ENCODE measurements at places on chromosomes 2 and 18.

- DNase-seq: no peak
- H3K36me3 ChIP-seq: no peaks in the 10 kb centered on the region
- no peak overlapping the region for H3K27ac ChIP-seq
- no peak overlapping the region for H3K4me3 ChIP-seq
- peaks cover 32% of the 10 kb centered on the region for H3K27me3 ChIP-seq
These were observed 131.1 kb downstream of the ACKR3 start for GRCh38 chr2:236700703-236701102.

- no peaks in the 10 kb centered on the region for H3K27me3 ChIP-seq
- H3K36me3 ChIP-seq: no peaks in the 10 kb centered on the region
- DNase-seq: peak; percentile 89
- peak overlapping the region; percentile 11 for H3K27ac ChIP-seq
These were observed 31.3 kb downstream of the KIAA2012 start for GRCh38 chr2:202104286-202104870.

DNA sequence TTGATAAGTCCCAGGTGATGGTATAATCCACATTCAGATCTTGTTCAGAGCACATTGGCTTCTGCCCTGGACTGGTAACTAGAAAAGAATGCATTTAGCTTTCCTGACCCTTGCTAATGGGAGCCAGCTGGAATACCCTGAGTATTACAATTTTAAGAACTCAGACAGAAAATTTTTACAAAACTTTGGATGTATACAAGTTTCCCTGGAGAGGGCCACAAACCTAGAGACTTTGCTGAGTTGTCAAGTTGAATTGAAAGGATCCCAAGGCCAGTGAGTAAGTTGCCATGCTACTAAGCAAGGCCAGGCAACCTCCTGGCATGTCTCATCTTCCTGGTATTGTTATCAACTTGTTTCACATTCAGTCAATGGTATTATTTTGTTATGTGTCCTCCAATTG, 20.0 kb upstream of the NABP1 start:
- no peaks in the 10 kb centered on the region for H3K27me3 ChIP-seq
- no peaks in the 10 kb centered on the region for H3K4me1 ChIP-seq
- H3K27ac ChIP-seq: no peak overlapping the region
- H3K36me3 ChIP-seq: no peaks in the 10 kb centered on the region
- DNase-seq: no peak

- no peak overlapping the region for H3K4me3 ChIP-seq
- H3K27ac ChIP-seq: no peak overlapping the region
- H3K27me3 ChIP-seq: no peaks in the 10 kb centered on the region
- DNase-seq: no peak
- peaks cover 11% of the 10 kb centered on the region for H3K4me1 ChIP-seq
These were observed 100.7 kb upstream of the FOSL2 start for GRCh38 chr2:28291811-28292440.

DNA sequence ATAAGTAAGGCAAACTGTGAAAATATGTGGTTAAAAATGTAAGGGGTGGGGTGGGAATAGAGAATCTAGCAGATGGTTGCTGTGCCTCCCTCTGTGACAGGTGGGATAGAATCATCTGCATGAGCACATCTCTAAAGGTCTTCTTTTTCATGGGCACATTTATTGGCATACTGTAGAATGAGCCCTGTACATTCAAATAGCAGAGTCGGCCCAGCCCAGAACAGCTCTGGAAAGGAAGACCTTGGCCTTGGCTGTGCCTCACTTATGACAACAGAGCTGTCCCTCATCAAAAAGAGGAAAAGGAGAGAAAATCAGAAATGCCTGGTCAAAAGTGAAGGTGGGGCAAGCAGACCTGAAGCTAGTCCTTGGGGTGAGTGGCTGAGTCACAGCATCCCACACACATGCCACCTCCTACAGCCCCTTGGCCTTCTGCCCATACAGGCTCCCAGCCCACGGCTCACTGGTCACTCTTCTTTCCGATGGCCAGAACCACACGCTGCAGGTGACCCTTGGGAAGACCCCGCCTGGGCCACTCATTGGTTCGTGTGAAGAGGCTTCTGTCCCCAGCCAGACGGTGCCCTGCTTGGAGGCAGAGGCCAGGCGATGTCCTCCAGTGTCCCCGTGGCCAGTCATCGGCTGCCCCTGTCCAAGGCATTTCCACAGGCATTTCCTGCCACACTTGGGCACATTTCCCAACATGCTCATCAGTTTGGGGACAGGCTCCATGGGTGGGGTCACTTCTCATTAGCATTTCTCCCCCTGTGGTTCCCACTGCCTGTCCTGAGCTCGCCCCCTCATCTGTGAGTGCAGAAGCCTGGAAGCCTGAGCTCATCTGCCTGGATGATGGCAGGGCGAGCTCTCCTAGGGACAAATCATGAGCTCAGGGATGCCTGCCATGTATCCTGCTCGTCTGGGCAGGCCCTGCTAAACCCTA, 113.6 kb downstream of the MCFD2 start:
- no peaks in the 10 kb centered on the region for H3K27me3 ChIP-seq
- DNase-seq: peak; percentile 38
- no peak overlapping the region for H3K4me3 ChIP-seq

- H3K36me3 ChIP-seq: peaks cover 5% of the 10 kb centered on the region
- H3K4me1 ChIP-seq: no peaks in the 10 kb centered on the region
- DNase-seq: no peak
- no peak overlapping the region for H3K27ac ChIP-seq
- peaks cover 68% of the 10 kb centered on the region for H3K27me3 ChIP-seq
- H3K4me3 ChIP-seq: no peak overlapping the region
These were observed 13.0 kb upstream of the ALLC start for GRCh38 chr2:3644891-3645605.

DNA sequence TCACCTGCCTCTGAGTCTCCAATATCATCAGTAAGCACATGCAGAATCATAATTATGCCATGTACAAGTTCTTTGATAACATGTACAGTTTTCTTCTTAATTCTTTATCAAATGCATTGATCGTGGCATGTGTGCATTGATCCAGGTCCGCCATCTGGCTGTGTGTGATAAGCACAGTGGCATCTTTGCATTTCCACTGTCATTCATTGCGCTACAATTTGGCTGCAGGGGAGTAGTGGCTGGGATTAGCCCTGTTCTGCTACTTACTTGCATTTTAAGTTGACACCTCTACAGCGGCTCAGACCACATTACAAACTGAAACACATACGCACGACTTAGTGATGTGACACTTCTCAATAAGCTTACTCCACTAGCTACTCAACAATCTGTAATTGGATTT, 83.6 kb upstream of the OTX1 start:
- no peaks in the 10 kb centered on the region for H3K27me3 ChIP-seq
- DNase-seq: no peak
- H3K27ac ChIP-seq: no peak overlapping the region
- no peak overlapping the region for H3K4me3 ChIP-seq
- peaks cover 8% of the 10 kb centered on the region for H3K36me3 ChIP-seq

DNA sequence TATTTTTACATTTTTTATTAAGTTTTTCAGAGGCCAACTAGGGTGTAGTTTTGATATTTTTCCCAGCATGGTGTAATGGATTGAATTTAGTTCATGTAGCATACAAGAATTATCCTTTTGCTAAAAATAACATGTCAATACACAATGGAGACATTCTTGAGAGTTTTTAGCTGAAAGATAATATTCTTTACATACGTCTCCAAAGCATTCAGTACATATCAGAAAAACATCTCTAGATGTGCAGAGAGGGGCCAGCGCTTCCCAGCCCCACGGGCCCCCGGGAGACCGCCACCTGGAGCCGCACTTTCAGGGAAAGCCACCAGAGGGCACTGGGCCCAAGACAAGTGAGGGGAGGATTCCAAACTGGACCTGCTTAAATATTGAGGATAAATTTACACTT, 499.4 kb downstream of the GALR1 start:
- H3K27me3 ChIP-seq: no peaks in the 10 kb centered on the region
- H3K4me3 ChIP-seq: no peak overlapping the region
- no peaks in the 10 kb centered on the region for H3K4me1 ChIP-seq
- DNase-seq: no peak

GRCh38 chr2:47460766-47461165, 57.8 kb downstream of the MSH2 start:
- no peaks in the 10 kb centered on the region for H3K27me3 ChIP-seq
- H3K27ac ChIP-seq: no peak overlapping the region
- DNase-seq: no peak
- H3K4me3 ChIP-seq: no peak overlapping the region
- peaks cover 15% of the 10 kb centered on the region for H3K4me1 ChIP-seq

DNA sequence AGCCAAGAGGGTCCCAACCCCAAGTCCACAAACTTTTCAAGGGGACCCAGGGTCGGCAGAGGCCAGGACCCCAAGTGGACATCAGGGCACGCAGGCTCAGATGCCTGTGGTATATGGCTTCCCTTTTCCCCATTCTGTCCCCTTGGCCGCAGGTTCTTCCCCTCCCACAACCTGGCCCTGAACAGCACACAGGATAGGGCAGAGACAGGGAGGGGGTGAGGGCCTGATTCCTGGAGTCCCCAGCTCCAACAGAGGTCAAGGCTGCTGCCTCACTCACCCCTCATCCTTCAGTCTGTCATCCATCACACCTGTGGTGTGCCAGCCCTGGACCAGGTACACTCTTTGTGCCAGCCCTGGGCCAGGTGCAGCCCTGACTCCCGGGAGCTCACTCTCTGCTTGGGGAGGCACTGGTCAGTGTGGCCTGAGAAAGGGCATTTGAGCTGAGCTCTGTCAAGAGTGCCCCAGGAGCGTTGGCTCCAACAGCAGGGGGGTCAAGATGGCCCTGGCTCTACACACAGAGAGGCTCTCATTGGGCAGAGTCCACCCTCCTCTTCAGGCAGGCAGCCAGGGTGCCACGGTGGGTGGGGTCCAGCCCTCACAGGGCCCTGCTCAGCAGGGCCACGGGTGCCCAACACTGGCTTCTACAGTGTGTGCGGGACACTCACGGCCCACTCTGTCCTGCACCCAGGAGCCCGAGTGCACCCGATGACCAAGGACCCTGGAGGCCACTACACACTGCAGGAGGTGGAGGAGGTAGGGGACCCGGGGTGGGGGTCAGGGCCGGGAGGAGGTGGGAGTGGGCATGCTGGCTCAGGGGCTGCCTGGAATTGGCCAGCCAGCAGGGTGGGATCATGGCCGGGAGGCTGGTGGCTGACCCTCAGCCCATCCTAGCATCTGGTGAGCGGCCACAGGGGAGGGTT, 1.6 kb downstream of the AGXT start:
- peaks cover 8% of the 10 kb centered on the region for H3K36me3 ChIP-seq
- DNase-seq: no peak
- no peak overlapping the region for H3K4me3 ChIP-seq
- peaks cover 7% of the 10 kb centered on the region for H3K4me1 ChIP-seq
- peaks cover 54% of the 10 kb centered on the region for H3K27me3 ChIP-seq

- DNase-seq: no peak
- no peak overlapping the region for H3K27ac ChIP-seq
These were observed 54.5 kb downstream of the ODC1 start for GRCh38 chr2:10393640-10393982.

DNA sequence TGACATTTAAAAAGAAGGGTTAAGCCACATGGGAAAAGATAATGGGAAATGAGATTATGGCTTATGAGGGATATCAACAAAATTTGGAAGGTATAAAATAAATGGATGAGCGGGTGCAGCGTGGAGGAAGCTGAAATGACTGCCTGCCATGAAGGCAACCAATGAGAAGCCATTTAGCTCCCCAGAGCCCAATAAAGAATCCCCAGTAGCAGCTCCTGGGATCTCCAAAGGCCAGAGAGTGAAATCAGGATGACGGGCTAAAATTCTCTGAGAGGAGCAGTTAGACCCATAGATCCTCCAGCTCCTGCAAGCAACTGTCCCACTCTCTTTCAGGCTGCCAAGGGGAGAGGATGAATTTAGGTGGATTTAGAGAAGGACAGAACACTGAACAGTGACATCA, 12.9 kb upstream of the MAPRE3 start:
- H3K36me3 ChIP-seq: no peaks in the 10 kb centered on the region
- H3K4me3 ChIP-seq: no peak overlapping the region
- no peak overlapping the region for H3K27ac ChIP-seq
- no peak for DNase-seq
- peaks cover 88% of the 10 kb centered on the region for H3K27me3 ChIP-seq

DNA sequence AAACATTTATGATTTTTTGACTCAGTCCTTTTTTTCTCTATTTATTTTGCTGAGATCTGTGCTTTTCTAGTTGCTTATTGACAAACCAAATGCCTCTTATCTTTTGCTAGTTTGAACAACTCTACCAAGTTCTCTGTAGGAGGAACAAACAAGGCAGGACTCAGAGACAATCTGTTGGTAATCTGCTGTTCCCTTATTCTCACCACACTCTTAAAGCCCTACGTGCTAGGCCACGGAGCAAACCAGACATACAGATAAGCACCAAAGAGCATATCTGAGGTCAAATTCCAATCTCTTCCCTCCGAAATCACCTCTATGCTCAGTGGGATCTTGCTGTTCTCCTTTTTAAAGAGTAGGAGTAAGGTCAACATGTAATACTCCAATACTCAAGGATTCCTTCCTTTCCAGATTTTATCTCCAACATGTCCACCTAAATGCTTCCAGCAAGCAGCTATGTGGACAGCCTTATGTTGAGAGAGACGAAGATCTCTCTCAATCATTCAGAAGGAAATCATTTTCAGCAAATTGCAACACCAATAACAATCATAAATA, 18.4 kb downstream of the FN1 start:
- no peak overlapping the region for H3K4me3 ChIP-seq
- peaks cover 34% of the 10 kb centered on the region for H3K4me1 ChIP-seq
- H3K27ac ChIP-seq: peak overlapping the region; percentile 11
- H3K36me3 ChIP-seq: peaks cover 5% of the 10 kb centered on the region
- DNase-seq: no peak

GRCh38 chr2:236573066-236573929, 3.7 kb downstream of the ACKR3 start:
- H3K27ac ChIP-seq: no peak overlapping the region
- no peaks in the 10 kb centered on the region for H3K27me3 ChIP-seq
- H3K36me3 ChIP-seq: peaks cover 5% of the 10 kb centered on the region
- H3K4me3 ChIP-seq: no peak overlapping the region
- DNase-seq: no peak
- H3K4me1 ChIP-seq: peaks cover 9% of the 10 kb centered on the region

- H3K4me1 ChIP-seq: no peaks in the 10 kb centered on the region
- no peak overlapping the region for H3K4me3 ChIP-seq
- H3K36me3 ChIP-seq: no peaks in the 10 kb centered on the region
- peaks cover 12% of the 10 kb centered on the region for H3K27me3 ChIP-seq
- no peak overlapping the region for H3K27ac ChIP-seq
- DNase-seq: no peak
These were observed 82.8 kb downstream of the EPB41L3 start for GRCh38 chr18:5461041-5461440.
